NCI-H146 (cell line): ENCODE measurements at places on chromosomes 3 and 15.
A peak's percentile ranks its signal among the peaks of the same experiment; 100 is the strongest.

DNA sequence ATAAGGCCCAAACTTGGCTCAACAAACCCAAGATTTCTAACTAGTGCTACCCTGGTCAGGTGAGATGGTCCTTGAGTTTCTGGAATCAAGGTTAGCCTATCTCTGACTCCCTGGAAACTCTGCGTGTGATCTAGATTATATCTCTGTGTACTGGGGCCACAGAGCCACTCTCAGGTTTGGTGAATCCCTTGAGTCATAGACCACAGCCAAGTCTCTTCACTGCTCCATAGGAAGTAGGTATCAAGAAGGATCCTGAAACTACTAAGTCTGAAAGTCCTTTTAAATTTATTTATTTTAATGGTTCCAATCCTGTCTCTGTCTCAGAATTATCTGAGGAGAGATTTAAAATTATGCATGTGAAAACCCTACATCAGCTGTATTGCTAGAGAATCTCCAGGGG is 99.1 kb downstream of the TUSC7 start:
- DNase-seq: no peak

DNA sequence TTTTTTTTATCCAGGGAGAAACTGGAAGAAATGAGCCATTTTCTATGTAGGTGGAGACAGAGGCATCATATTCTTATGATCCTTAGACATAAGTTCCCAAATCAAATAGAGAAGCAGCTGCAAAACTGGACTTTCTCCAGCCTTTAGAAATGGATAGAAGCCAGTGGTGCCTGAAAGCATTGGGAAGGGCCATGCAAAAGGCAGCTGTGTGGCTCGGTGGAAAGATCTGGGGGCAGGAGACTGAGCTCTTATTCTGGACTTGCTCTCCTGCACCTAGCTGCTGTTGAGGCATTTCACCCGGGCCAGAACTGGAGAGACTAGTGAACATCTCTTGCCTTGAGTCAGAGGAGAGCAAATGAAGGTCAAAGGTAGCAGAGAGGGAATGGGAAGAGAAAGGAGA is 73.1 kb downstream of the TFG start:
- no peak for DNase-seq

GRCh38 chr3:155076888-155077287 is 3.2 kb upstream of the MME start:
- no peak for DNase-seq

DNA sequence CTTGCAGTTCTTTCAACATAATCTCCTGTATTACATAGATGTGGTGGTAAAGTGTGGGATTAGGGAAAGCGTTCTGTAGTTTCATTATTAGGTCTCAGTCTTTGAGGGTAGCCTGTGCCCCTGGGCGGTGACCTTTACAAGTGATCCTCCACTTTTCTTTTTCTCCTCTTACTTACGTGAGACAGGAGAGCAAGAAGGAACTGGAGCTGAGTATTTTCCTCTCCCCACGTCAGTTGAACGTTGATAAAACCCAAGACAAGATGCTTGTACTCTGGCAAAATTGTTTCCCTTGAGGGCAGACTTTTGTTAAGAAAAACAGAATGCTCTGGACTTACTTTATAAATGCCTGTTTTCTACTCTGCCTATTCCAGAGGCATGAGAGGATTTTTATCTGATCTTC is 378.7 kb downstream of the ZNF385D start:
- no peak for DNase-seq

GRCh38 chr15:57358571-57358970 is 17.7 kb upstream of the CGNL1 start:
- DNase-seq: no peak

DNA sequence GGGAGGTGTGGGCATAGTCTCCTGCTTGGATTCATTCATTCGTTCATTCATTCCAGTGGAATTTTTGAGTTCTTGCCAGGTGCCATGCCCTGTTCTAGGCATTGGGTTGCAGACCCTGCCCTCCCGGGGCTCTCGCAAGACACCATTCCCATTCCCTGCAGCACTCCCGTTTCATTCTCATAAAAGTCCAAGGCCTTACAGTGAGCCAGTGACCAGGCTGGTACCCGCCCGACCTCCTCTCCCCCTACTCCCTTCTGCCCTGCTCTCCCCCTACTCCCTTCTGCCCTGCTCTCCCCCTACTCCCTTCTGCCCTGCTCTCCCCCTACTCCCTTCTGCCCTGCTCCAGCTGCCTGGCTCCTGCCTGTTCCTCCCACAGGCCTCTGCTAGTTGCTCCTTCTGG is 41.9 kb downstream of the AMOTL2 start:
- DNase-seq: no peak

DNA sequence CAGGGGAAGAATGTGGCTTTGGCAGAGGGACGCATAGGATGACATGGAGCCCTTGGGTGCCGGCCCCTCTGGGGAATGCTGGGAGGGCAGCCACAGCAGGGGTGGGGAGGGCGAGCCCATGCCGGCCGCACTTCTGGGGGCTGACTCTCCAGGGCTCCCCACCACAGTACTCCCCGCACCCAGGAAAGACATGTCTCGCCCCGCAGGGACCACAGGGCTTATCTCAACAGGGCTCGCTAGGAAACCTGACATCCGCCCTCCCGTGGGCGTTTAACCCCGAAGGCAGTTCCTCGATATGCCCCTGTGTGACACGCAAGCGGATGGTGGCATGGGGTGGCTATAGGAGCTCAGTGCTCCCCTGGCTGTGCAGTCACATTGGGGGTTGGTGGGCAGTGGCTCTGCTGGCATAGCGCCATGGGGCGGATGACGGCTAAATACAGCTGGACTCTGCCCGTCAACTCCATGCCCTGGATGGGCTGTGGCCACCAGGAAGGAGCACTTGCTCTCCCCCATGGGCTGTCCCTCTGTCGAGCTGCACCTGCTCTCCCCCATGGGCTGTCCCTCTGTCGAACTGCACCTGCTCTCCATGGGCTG is 141.4 kb downstream of the ADAMTS17 start:
- peak; percentile 28 for DNase-seq

DNA sequence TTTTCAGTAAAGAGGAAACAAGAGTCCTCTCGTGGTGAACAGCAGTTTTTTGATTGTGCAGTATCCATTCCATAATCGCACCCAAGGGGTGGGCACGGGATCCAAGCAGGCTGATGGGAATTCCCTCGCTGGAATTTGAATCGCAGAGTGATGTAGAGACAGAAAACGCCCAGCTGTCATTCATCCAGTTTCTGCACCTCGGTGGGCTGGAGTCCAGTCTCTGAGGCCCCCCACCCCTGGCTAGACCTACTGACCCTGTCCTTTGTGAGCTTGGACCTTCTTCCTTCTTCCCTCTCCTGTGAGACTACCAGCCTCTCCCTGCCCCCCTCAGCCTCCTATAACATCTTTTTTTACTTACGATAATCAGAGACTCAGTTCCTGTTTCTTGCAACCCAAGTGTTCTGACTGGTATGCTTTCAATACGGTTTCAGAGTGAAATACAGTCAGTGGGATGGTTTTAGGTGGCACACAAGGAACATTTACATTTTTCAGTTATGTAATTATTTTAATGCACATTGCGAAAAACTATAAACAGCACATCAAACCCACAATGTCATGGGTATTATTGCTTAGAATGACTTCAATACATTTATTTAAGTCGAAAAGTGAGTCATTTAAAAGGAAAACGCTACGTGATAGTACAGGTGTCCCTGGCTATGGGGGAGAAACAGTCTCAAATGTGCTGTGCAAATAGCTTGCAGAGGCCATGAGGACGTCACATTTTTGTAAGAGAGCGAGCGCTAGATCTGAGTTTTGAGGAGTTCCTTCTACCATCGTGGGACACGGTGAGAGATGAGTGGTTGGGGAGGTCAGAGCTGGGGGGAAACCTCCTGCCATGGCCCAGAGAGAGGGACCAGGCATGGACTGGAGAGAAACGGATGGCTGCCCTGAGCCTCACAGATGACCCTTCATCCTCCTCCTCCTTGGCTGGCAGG is 37.5 kb upstream of the CHST2 start:
- DNase-seq: no peak

- peak; percentile 93 for DNase-seq
Observed at GRCh38 chr3:133040696-133041523, 2.7 kb downstream of the TMEM108 start.

DNA sequence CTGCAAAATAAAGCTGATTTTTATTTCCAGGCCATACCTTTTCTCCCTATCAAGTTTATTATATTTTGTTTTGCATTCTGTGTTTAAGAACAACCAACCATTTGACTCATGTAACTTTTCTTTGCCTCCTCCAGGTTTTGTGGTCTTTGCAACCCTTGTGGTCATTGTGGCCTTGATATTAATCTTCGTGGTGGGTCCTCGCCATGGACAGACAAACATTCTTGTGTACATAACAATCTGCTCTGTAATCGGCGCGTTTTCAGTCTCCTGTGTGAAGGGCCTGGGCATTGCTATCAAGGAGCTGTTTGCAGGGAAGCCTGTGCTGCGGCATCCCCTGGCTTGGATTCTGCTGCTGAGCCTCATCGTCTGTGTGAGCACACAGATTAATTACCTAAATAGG is 27.6 kb downstream of the NIPA2 start:
- DNase-seq: no peak

GRCh38 chr15:101175401-101175800 is 76.4 kb downstream of the CHSY1 start:
- DNase-seq: no peak

GRCh38 chr3:130761730-130762311 is 15.2 kb upstream of the PIK3R4 start:
- no peak for DNase-seq

GRCh38 chr3:105254154-105254553 is 112.6 kb upstream of the ALCAM start:
- DNase-seq: peak; percentile 40

GRCh38 chr3:122952520-122952919 is 75.0 kb downstream of the SEMA5B start:
- DNase-seq: no peak

GRCh38 chr3:170802164-170803151 is 67.5 kb downstream of the RPL22L1 start:
- DNase-seq: no peak

DNA sequence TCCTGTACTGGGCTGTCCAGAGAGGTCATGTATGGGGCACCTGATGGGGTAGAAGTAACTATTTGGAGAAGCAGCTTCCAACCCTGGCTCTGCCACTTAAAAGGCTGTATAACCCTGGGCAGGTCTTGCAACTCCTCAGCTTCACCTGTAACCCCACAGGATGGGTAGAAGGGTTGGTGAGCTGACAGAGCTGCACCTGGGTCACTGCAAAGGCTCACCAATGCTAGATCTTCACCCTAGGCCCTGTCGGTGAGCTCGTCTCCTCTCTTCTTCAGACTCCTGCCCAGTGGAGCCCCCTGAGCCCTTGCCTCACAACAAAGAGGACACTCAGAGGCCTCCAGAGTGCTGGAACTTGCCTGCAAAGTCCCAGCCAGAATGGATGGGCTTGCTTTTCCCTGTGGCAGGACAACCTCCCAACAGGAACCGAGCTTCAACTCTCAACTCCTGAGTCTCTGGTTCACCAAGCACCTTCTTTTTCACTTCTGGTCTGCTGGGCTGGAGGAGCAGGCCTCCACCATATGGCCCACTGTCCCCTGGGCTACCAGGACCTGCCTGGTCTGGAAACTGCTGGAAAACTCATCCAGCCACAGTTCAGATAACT is 45.9 kb downstream of the XXYLT1 start:
- no peak for DNase-seq

DNA sequence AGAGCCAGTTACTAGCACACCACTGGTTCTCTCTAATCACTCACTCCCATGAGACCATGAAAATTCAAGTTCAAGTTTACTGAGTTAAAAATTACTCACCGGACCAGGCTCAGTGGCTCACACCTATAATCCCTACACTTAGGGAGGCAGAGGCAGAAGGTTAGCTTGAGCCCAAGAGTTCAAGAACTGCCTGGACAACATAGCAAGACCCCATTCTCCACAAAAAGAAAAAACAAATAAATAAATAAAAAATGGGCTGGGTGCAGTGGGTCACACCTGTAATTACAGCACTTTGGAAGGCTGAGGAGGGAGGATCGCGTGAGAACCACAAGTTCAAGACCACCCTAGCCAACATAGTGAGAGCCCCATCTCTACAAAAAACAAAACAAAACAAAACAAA is 21.2 kb upstream of the CILP start:
- no peak for DNase-seq

DNA sequence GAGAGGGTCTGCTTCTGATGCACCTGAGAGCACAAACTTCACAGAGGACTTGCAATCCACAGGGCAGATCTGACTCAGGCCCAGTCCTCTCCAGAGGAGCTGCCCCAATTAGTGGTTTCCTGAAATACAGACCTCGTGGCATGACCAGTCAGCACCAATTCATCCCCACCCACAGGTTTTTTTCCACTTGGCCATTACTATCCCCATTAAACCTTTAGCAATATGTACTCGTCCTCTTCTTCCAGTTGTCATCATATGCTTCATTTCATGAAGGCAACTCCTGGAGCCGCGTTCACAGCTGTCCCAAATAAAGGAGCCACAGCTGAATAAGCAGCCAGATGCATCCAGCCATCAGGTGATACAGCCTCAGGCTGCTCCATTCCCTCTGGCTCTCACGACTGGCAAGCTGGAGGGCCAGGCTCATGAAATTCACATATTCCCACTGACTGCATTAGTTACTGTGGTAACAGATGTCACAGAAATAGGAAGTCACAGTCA is 163.1 kb downstream of the FMN1 start:
- DNase-seq: no peak

- no peak for DNase-seq
Observed at GRCh38 chr3:126502656-126503055, 14.9 kb downstream of the UROC1 start.

DNA sequence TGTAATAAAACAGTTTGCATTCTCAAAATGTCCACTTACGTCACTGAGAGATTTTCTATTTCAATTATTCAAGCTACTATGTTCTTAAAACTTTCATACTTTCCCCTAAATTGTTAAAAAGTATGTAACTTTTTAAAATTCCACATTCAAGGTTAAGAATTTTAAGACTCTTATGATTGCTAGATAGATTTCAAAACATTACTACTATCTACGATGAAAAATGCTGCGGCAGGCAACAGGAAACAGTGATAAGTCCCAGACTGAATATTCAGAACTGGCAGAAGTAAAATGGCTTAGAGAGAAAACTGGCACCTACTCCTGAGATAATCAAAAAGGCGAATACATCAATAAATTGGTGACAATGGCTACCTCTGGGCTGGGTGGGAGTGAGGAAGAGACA is 16.2 kb downstream of the ATP13A3 start:
- no peak for DNase-seq

- no peak for DNase-seq
Observed at GRCh38 chr3:55169608-55170072, 241.8 kb upstream of the LRTM1 start.

GRCh38 chr3:153138276-153139210 is 23.5 kb upstream of the RAP2B start:
- DNase-seq: no peak

- DNase-seq: no peak
Observed at GRCh38 chr3:160792540-160792939, 36.5 kb downstream of the PPM1L start.

- DNase-seq: no peak
Observed at GRCh38 chr3:4334548-4334947, 31.4 kb downstream of the SETMAR start.

DNA sequence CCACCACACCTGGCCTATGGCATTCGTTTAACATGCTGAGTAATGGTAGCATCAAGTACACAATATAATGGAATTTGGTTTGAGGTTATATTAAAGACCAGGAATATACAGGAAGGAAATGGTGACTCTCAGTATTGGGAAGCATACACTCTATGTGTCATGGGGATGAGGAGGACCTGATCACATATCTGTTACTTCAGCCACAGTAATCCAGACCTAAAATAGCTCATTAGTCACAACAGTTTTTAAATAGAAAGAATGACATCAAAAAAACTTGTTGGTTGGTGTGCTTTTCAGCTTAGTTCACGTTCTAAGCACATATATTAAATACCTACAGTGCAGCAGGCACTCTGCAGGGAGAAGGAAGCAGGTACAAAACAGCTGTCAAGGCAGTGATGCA is 52.5 kb upstream of the ATP2C1 start:
- no peak for DNase-seq
